ENCODE measurements at places on chromosomes 16 and 17. TPM values are rescaled to one million over a fixed set of nuclear protein-coding genes. Genes with fewer than 3 reads are reported as not detected.

SBK1 gene
- total RNA-seq = 10.7 TPM

GPR139 gene
- not detected for total RNA-seq

MSL1 gene
- 80.5 TPM for total RNA-seq

GPRC5C gene
- total RNA-seq = 0.32 TPM

KRTAP3-2 gene
- total RNA-seq = not detected

SECTM1 gene
- 0.92 TPM for total RNA-seq

NUPR1 gene
- total RNA-seq = not detected

TBC1D3 gene
- not detected for total RNA-seq

ABHD15 gene
- total RNA-seq = 21.1 TPM

NPIPB6 gene
- total RNA-seq = 1.8 TPM

SGCA gene
- not detected for total RNA-seq

ERBB2 gene
- 2.1 TPM for total RNA-seq

KIF1C gene
- total RNA-seq = 43.6 TPM

CRHR1 gene
- total RNA-seq = not detected

MRPS7 gene
- 66.1 TPM for total RNA-seq

- DNase-seq = no peak
Observed at GRCh38 chr17:12627781-12628451, 37.8 kb upstream of the MYOCD start.

DNA sequence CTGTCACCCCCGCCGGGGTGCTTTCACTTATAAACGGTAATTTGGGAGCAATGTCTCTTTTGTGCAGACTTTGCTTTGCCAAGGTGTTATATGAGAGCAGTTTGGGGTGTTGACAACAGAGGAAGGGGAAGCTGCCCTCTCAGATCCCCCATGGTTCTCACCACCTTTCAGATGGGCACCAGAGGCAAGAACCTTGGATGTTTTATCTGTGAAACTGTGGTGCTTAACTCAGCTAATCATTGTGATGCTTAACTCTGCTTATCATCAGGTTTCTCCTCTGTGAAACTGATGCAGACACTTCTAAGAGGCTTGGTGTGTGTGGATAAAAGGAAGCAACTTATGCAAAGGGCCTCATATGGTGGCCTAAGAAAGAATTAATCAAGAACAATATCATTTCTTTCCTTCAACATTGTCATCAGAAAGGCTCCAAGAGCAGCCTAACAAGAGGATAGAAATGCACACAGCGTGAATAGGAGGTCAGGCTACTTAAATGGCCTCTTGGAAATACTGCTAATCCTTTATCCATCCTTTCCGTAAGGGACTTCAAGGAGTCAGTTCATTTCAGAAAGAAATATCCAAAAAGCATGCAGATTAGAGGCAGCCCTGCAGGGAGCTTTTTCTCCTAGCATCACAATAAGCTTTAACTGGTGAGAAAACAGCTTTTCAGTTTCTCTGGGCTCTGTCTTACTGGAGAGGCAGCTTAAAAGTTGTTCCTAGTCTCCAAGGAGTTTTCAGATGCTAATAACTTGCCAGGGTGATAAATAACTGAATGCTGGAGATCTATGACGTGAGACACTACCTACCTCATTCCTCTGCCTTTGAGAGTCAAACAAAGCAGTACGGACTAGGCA is 55.1 kb upstream of the CLEC3A start:
- no peak for DNase-seq

- no peak for DNase-seq
Observed at GRCh38 chr16:11666103-11667055, 1.9 kb upstream of the SNN start.

GRCh38 chr16:66471716-66472393 is 44.8 kb downstream of the BEAN1 start:
- no peak for DNase-seq

- no peak for DNase-seq
Observed at GRCh38 chr16:86391984-86392383, 118.3 kb upstream of the FOXF1 start.

GRCh38 chr16:54060599-54061421 is 225.8 kb downstream of the IRX3 start:
- DNase-seq = no peak

- no peak for DNase-seq
Observed at GRCh38 chr16:46811682-46812081, 19.3 kb downstream of the C16orf87 start.

DNA sequence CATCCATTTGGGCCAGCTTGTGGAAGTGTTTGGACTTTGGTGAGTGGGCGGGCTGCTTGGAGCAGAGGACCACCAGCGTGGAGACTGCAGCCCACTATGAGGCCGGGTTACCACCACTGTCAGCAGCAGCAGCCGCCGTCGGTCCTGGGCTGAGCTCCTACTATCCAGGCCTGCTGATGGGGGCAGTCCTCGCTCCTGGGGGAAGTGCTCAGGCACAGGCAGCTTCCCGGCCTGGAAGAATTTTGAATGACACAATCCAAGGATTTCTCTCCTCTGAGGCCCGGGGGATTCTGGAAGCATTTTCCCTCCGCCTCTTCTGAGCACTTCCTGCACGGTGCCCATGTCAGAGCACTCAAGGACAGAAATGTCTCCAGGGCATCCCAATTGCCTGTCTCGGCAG is 5.3 kb upstream of the NOD2 start:
- DNase-seq = no peak

DNA sequence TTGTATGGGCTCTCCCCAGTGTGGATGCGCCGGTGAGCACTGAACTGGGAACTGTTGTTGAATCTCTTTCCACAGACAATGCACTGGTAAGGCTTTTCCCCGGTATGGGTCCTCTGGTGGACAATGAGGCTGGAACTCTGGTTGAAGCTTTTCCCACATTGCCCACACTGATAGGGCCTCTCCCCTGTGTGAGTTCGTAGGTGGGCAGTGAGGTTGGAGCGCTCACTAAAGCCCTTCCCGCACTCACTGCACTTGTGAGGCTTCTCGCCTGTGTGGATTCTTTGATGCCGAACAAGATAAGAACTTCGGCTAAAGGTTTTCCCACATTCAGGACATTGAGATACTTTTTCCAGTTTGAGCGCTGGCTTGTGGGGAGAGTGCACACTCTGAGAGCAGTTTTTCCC is 17.8 kb downstream of the ZSCAN32 start:
- no peak for DNase-seq

- DNase-seq = peak; percentile 90
Observed at GRCh38 chr17:49217651-49218413, 7.3 kb downstream of the ABI3 start.

GRCh38 chr16:30113711-30114333 is 485 bp upstream of the GDPD3 start:
- DNase-seq = no peak

- DNase-seq = peak; percentile 72
Observed at GRCh38 chr16:3431779-3432219, 11.5 kb downstream of the ZNF597 start.

DNA sequence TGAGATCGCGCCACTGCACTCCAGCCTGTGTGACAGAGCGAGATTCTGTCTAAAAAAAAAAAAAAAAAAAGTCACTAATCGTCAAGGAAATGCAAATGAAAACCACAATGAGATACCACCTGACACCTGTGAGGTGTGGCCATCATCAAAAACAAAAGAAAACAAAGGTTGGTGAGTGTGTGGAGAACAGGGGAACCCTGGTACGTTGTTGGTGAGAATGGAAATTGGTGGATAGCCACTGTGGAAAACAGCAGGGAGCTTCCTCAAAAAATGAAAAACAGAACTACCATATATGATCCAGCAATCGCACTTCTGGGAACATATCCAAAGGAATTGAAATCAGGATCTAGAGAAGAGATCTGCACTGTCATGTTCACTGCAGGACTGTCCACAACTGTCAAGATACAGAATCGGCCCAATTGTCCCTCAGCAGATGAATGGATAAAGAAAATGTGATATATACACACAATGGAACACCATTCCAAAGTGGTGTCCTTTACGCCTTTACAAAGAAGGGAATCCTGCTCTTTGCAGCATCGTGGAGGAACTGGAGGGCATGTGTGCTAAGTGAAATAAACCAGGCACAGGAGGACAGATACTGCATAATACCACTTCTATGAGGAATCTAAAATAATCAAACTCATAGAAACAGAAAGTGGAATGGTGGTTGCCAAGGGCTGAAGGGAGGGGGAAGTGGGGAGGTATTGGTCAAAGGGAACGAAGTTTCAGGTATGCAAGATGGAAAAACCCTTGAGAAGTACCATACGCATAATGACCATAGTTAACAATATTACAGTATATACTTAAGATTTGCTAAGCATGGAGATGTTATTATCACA is 63.5 kb upstream of the PLCG2 start:
- DNase-seq = peak; percentile 61

GRCh38 chr16:68206245-68206644 is 29.7 kb downstream of the ESRP2 start:
- DNase-seq = no peak

- no peak for DNase-seq
Observed at GRCh38 chr16:85757341-85757822, 6.5 kb upstream of the C16orf74 start.

GRCh38 chr17:1286379-1287106 is 7.1 kb downstream of the TRARG1 start:
- no peak for DNase-seq

DNA sequence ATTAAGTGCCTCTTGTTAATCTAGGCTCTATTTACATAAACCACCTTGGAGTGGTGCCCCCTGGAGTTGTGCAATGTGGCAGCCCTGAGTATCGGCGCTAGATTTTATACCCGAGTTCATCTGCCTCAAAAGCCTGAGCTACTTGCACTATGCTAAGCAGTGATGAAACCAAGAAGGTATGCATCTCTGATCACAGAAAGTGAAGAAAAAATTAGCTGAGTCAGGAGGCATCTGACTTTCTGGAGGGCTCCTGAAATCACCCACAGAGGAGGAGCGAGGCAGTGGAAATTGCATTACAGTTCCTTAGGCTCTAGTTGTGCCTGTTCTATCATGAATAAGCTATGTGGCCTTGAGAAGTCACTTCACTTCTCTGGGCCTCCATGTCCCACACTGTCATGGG is 80.3 kb upstream of the PSMD7 start:
- no peak for DNase-seq

- DNase-seq = no peak
Observed at GRCh38 chr16:66569827-66570405, 3.7 kb downstream of the CMTM1 start.

DNA sequence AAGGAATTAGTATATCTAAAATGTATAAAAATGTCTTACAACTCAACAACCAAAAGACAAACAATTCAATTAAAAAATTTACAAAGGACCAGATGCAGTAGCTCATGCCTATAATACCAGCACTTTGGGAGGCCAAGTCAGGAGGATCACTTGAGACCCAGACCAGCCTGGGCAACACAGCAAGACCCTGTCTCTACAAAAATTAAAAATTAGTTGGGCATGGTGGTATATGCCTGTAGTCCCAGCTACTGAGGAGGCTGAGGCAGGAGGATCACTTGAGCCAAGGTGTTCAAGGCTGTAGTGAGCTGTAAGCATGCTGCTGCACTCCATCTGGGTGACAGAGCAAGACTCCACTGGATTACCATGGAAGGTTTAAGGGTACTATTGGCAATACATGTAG is 33.8 kb downstream of the ZNRF1 start:
- DNase-seq = no peak

DNA sequence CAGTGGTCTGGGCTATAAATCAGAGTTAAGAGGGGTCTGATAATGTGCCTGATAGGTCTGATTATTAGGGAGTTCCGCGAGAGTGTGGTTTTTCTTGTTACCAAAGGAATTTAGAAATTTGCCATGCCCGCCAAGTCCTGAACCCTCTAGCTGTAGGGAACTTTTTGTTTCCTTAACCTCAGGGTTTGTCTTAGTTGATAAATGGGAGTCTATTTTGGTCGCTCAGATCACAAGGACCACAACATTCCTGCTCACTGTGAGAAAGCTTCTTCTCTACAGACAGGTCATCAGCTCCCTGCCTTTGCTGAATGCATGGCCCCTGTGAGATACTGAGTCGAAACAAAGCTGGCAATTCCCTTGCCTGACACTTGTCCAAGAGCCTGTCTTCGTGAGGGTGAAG is 497.8 kb downstream of the HS3ST4 start:
- no peak for DNase-seq

DNA sequence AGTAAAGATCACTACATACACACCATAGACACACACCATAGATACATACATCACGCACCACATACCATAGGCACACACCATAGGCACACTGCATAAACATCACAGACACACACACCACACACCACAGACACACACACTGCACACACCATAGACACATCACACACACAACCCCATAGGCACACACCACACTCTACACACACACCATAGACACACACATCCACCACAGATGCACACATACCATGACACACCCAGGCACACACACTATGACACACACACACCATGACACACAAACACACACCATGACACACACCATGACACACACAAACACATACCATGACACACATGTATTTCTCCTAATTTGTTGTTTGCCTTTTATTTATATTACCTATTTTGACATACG is 14.1 kb downstream of the TBC1D16 start:
- DNase-seq = no peak

All from activated CD8-positive, alpha-beta T cell treated with anti-CD3 and anti-CD28 coated beads, Interleukin-2, amount 10 ng/mL, durations not matched to agents 7 days and 5 days (primary cell).